Stimulated activated CD4-positive, alpha-beta T cell treated with anti-CD3 and anti-CD28 coated beads, Interleukin-15, amount 100 ng/mL, for 48 hours (primary cell): ENCODE measurements at places on chromosomes 13 and 19.
A peak's percentile ranks its signal among the peaks of the same experiment; 100 is the strongest.

GRCh38 chr13:51202477-51203046, 19.6 kb upstream of the FAM124A start:
- no peak for DNase-seq

GRCh38 chr13:112447761-112448603, 71.8 kb downstream of the SPACA7 start:
- DNase-seq = no peak

DNA sequence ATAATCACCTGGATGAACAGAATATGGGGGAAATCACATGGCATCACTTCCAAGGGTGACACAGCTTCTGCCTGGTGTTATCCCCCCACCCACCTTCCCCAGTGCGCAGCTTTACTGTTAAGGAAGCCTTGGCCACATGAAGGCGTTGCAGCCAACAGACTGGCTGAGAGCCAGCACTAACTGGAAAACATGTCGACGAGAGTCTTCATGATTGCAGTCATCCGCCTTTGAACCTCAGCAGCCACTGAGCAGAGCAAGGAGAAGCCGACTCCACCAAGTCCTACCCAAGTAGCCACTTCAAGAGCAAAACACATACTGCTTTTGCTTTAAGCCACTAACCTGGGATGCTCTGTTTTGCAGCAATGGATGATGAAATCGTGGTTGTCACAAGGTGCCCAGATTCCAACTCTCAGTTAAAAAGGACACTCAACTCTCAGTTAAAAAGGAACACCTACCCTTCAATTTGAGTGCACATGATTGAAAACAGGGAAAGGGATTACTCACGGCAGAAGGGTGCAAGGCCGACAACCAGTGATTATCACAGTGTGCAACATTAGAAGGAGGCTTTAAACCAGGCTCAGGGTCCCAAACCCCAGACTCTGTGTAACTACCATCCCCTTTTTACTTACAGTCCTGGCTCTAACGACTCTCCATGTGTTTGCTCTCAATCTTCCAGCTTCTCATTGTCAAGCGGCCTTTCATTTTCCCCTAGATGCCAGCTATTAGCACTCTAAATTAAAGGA, 149.1 kb downstream of the KLF12 start:
- peak; percentile 71 for DNase-seq

DNA sequence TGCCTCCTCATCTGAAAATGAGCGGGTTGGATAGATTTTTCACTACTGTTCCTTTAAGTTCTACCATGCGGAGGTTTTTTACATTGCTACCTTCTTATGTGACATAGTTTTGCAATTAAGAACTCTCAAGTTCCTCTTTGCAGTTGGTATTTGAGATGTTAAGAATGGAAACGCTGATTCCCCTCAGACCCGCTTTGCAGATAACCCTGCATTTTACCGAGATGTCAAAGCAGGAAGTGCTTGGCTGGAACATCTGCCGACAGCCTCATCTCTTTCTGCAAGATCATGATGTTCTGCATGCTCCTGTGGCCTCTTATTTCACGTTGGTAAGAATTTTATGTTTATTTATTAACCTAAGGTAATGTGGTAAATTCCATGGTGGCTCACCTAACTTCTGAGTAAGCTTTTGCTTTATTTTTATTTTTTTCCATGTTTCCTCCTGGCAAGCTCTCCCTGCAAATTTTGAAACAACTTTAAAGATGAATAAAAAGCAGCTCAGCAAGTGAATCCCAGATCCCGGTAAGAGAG, 22.5 kb downstream of the PABPC3 start:
- DNase-seq = no peak

- DNase-seq = no peak
These were observed 105.1 kb downstream of the TBC1D4 start for GRCh38 chr13:75376792-75377402.

- no peak for DNase-seq
These were observed 24.9 kb downstream of the RCBTB2 start for GRCh38 chr13:48508011-48508410.

DNA sequence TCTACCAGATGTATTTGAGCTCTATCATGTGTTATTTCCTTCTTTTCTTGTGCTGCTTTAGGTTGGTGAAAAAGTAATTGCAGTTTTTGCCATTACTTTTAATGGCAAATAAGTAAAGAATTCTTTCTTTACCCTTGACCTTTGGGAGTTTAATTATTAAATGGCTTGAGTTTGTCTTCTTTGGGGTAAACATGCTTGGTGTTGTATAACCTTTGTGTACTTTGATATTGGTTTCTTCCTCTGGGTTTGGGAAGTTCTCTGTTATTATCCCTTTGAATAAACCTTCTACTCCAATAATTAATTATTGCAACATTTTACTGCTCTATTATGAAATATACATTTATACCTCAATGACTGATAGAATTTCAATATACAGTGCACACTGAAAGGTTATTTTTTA, 709.4 kb downstream of the PCDH17 start:
- no peak for DNase-seq

- no peak for DNase-seq
These were observed 98.0 kb downstream of the ESD start for GRCh38 chr13:46698910-46699460.

GRCh38 chr13:29505511-29505910, 90.0 kb downstream of the SLC7A1 start:
- no peak for DNase-seq

DNA sequence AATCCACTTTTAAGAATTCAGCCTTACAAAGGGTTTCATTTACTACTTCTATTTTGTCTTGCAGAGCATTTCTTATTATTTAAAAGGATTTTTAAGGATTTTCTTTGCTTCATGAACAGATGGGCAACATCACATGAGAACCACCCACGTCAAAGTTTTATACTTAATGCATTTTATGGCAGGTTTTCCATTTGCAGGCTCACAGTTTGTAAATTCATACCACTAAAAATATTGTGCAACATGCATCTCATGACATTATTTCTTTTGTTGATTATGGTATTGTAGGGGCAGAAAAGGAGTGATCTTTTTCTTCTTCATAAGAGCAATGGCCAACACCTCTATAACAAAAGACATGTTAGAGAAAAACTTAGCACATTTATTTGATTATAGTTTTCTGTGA, 554.0 kb upstream of the SPRY2 start:
- no peak for DNase-seq

GRCh38 chr13:18977857-18978256, 203.8 kb downstream of the TUBA3C start:
- no peak for DNase-seq

GRCh38 chr19:6790194-6791128, 18.0 kb downstream of the VAV1 start:
- no peak for DNase-seq

- peak; percentile 35 for DNase-seq
These were observed 6.3 kb downstream of the ARGLU1 start for GRCh38 chr13:106561551-106562170.

GRCh38 chr19:32865326-32865725, 4.2 kb downstream of the SLC7A9 start:
- no peak for DNase-seq
